ENCODE measurements at places on chromosomes 3 and 15. TPM values are rescaled to one million over a fixed set of nuclear protein-coding genes. Genes with fewer than 3 reads are reported as not detected.

The SH2D7 gene
- not detected for total RNA-seq

The PYGO1 gene
- total RNA-seq, result 7.2 TPM

The CKMT1B gene
- total RNA-seq, result 3.4 TPM

The ABI3BP gene
- total RNA-seq, result 1.6 TPM

The NUP210 gene
- total RNA-seq, result 42.8 TPM

The SPTSSB gene
- not detected for total RNA-seq
